ENCODE measurements at places on chromosomes 5 and 9.
A peak's percentile ranks its signal among the peaks of the same experiment; 100 is the strongest.

GRCh38 chr5:17413691-17414090 lies 84.3 kb upstream of the TAF11L2 start:
- no peak for DNase-seq

DNA sequence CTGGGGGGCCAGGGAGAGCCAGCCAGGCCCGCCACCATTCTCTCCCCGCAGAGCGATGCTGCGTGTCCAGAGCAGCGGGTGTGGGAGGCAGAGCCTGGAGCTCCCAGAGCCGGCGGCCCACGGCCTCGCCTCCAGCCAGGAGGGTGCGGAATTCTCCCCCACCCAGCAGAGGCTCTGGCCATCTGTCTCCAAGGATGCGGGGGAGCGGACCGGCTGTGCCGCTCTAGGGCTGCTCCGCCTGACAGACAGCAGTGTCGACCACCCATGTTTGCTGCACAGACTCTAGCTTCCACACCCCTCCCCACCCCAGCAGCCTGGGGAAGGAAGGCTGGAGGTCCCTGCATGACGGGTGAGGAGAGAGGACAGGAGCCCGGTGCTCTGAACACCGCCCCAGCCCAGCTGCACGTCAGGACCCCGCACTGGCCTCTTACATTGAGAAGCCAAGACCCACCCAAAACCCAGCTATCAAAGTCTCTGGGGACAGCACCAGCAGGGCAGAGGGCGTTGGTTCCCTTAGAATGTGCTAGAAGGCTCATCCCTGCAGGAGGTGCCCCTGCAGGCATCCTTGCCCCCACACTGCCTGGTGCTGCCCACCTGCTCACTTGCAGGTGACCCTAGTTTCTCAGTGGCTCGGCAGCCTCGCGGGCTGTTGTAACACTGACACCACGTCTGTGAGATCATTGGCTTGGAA lies 29.7 kb upstream of the FCN1 start:
- no peak for DNase-seq

DNA sequence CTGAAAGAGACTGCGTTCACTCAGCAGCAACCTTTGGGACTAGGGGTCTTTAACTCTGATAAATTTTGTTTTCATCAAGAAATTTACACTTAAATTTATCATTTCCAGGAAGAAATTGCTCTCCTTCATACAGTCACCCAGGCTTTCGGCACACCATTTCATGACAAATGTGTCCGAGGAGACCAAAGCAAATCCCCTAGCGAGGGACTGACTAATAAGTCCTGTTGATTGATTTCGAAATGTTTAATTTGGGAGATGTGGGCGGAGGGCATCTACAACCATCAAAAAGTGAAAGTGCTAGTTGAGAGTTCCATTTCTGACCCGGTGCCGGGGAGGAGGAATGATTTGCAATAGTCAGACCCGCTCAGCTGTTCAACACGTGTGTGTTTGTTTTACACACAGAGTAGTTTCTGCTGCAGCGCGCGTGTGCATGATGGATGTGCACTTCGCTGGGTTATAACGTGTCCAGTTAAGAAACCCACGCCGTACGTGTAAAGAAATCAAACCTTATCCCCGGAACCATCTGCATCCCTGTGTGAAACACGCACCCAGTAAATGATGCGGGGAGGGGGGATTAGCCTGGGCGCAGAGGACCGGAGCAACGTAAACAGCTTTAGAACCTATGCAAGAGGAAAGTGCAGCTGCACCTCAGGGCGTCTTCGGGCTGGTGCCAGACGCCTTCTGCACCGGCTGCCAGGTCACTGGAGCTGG lies 845 bp upstream of the NR4A3 start:
- DNase-seq, result peak; percentile 31

DNA sequence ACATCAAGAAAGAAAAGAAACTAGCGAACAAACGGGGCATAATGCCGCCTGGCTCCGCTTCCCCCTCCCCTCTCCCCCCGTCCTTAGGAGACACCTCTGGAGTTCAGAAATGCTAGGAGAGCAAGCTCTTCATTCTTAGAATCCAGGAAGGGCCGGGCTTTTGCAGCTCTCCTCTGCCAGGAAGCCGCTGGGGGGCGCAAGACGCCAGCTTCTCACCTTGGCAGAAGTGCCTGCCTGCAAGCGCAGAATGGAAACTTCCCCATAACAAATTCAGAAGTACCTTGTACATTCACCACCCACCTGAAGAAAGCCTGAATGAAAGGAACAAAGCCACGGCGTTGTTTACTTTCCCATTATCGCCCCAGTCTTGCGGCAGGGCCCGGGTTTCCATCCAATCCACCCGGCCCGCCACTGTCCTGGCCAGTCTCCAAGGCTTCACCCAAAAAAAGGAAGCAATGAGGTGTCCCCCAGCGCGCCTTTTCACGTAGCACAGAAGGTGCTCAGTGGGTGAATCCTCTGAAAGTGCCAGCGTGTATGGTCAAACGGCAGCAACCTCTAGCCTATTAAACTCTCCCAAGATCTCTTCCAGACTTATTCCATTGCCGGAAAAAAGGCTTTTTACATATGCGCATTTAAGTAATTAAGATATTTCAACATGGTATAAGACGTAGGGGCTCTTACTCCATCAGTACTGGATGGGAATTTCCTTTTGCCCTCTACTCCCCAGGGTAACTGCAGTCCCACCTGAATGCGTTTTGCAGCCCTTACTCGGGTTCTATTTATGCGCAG lies 1.6 kb upstream of the GADD45G start:
- peak; percentile 82 for DNase-seq

DNA sequence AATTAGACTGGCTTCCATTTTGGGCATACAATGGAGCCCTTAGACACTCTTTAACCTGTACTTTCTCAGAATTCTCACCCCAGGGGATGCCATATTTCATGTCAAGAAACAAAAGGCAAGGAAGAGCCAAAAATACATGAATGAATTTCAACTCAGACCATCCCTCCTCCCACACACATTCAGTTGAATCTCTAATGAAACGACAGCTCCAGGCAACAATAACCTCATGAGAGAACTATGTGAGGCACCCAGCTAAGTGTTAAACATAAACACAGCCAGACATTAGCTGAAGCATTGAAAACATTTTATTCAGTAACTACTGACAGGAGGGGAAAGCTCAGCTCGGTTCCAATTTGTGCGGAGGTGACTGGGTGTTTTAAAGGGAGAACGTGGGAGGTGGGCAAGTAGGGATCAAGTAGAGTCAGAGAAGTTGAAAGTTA lies 1359.1 kb upstream of the CDH9 start:
- DNase-seq, result no peak

DNA sequence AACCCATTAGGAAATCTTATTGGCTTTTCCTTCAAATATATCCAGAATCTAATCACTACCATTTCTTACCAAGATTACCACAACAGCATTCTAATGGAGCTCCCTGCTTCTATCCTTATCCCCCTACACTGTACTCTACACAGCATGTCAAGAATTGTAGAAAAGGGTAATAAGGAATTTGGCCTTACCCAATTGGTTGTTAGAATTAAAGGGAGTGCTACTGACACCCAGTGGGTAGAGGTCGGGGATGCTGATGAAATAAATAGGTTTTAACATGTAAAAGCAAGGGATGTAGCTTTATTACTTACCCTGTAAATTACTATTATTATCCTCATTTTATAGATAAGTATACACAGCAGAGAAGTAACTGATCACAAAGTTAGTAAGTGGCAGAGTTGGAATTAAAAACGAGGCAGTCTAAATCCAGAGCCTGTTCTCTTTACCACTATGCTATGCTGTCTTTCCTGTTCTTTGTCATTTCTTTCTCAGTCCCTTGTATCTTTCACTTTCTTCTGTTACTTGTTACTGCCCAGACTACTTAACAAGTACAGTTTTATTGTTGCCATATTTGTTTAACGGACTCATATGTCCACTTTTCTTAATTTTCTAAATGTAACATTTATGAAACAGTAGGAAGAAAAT lies 10.5 kb downstream of the SLC38A9 start:
- DNase-seq, result no peak

DNA sequence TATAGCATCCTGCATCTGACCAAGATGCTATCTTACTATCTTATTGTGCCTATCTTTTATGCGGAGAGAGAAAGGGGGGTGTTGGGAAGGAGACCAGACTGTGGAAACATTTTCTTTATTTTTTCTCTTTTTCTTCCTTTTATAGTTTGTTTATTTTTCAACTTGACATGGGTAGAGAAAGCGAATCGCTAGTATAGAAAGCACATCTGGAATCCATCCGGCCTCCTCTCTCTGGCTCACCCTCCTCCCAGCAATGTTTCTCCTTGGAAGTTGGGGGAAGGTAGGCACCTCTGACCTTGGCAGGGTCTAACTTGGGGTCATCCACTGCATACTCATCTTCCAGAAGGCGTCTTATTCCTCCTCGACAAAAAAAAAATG lies 3.9 kb downstream of the S1PR3 start:
- no peak for DNase-seq

GRCh38 chr5:93099902-93100347 lies 481.1 kb downstream of the NR2F1-AS1 start:
- DNase-seq, result no peak

GRCh38 chr5:121867403-121867802 lies 15.7 kb downstream of the FTMT start:
- no peak for DNase-seq

DNA sequence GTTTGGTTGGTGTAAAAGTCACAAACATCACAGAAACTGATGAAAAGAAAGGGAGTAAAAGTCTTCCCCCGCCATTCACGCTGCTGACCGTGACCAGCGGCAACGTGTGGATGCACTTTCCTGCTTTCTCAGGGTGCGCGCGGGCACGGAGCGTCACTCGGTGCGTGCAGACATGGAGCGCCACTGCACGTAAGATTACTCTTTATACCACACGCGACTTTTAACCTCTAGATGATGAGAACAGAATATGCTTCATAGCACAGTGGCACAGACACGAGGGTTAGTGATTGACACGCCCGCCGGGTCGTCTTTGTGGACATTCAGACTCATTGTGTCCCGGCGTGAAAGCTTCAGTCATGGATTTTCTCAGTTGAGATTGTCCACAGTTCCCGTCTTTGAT lies 15.7 kb downstream of the CEP72 start:
- no peak for DNase-seq

DNA sequence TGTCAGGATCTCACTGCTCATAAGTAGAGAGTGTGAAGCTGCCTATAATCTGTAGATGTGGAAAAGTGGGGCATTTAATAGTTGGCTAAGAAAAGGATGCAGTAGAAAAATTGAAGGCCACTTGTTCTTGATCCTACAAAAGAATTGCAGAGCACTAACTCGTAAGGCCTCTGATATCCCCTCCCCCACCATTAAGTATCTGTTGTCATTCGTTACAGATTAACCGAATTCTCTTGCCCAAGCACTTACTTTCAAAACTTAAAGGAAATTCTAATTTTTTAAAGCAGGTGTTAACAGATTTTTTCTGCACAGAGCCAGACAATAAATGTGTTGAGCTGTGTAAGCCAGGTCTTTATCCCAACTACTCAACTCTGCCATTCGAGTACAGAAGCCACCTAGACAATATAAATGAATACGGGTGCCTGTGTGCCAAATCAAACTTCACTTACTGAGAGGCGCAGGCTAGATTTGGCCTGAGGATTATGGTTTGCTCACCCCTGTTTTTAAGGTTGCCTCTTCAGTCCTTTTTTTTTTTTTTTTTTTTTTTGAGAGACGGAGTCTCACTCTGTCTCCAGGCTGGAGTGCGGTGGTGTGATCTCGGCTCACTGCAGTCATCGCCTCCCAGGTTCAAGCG lies 234.8 kb downstream of the RFK start:
- DNase-seq, result no peak

DNA sequence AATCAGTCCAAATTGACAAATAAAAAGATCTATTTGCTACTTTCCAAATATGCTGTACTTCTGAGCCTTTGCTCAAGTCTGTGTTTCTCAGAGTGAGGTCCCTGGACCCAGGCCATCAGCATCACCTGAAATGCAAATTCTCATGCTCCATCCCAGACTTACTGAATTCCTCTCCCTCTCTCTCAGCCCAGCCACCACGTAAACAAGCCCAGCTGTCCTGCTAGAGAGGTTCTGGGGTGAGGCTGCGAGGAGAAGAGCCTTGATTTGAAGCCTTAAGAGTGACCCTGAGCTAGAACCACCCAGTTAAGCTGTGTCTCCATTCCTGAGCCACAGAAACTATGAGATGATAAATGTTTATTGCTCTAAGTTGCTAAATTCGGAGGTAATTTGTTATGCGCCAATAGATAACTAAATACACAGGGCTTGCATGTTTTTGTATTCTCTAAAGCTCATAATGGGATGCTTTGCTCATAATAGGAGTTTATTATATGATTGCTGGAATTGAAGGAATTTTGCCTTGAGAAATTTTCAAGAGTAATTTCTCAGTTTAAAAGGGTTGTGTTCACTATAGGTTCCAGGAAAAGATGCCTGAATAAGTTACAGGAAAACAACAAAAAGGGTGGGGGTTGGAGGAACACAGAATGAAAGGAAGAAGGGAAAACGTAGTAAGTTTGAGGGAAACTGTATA lies 98.9 kb upstream of the SPATA31D4 start:
- DNase-seq, result no peak

GRCh38 chr5:80308526-80308925 lies 11.3 kb upstream of the SPZ1 start:
- DNase-seq, result no peak

DNA sequence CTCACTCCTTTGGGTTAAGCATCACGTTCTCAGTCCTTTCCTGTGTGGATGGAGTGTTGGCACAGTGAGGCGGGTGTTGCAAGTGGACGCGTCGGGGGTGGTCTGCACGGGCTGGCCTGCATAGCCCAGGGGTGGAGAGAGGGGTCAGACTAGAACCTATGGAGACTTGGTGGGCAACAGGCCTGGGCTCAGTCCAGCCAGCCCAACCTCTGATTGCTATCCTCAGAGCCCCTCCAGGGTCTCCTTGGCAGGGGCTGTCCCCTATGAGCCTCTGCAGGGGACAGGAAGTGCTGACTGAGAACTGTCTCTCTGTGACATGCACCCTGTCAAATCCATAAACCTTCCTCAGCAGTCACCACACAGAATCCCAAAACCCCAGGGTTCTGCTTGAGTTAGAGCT lies 2.3 kb downstream of the DCANP1 start:
- DNase-seq, result no peak

DNA sequence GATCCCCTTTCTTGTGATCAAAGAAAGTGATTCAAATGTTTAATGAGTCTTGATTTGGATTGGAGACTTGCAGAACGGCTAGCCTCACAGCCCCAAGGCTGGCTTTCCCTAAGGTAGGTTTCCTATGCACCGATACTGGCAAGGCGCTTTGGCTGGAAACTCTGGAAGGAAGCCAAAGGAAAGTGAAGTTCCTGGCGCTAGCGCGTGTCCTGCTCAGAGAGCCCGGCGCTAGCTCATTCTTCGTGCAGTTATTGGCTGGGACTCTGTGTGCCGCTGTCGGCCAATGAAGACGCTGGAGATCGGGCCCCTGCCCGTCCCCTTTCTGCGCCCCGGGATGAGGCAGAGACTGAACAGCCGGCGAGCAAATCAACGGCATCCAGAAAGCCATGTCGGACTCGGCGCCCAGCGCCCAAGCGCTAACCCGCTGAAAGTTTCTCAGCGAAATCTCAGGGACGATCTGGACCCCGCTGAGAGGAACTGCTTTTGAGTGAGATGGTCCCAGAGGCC lies at the start of gene PCDHGC3:
Gene PCDHGC3, plus strand, starts transcription at position 342 of the 507 bp plus-strand sequence. Its CDS starts 151 bp downstream, at position 493.
- no peak for DNase-seq

- DNase-seq, result no peak
These were observed 86.1 kb upstream of the STK32A start for GRCh38 chr5:147148715-147149114.
